GF-D8 (cell line): ENCODE measurements at places on chromosomes 6 and 20.

- no peak for DNase-seq
Measured at GRCh38 chr6:72689107-72689954, 67.5 kb downstream of the KCNQ5 start.

DNA sequence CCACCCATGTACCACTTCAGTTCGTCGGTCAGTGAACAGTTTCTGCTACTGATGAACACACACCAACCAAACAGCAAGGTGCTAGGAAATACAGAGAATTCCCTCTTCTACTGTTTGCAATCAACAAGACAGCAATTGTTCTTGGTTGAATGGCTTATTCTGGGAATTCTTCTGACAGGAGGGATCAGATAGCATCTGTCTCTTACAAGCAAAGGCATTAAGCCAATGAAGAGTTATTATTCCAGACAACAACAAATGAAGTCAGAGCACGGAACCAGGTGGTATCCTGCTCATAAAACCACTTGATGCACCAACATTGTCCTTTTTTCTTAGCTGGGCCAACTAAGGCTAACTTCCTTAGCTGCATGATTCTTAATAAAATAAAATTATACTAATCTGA, 37.8 kb downstream of the PTPRK start:
- no peak for DNase-seq

DNA sequence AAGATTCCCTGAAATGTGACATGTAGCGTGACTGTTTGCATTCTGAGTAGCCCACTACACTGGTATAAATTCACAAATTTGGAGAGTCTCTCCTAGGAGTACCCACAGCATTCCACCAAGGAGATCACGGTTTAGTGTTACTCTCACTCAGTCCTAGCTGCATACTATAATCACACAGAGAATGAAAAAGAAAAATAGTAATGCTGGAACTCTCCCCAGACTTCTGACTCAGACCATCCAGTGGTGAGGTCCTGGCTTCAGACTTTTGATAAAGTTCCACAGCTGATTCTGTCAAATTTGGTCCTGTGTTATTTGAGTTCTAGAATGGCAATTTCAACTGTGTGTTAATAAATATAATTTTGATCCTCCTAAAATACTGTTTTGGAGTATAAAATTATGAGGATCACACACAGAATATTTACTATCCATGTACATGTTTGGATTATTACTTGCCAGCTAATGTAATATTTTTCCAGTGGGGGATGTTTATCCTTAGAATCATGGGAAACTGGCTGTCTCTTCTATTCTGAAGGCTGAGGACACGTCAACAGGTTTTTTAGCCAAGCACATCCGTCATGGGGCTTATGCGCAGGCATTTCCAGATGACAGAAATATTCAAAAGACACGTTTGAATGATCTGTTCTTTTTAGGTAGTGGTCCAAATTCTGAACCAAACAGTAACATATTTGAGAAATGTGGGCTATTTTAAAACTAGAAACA, 5.1 kb upstream of the KIAA0408 start:
- DNase-seq: no peak

DNA sequence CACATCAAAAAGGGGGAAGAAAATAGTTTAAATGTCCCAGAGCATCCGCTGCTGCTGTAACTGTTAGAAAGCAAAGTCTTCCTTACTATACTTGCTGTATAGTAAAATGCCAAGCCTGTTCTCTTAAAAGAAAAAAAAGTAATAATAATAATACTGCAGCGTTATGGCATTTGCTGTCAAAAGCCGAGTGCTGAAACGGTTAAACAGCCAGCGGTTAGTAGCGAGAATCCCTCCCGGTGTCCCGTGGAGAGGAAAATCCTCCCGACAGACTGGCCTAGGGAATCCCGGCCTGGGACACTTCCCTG, 19.5 kb upstream of the NFATC2 start:
- no peak for DNase-seq

- no peak for DNase-seq
Measured at GRCh38 chr6:164078532-164079274, 664.2 kb downstream of the QKI start.

DNA sequence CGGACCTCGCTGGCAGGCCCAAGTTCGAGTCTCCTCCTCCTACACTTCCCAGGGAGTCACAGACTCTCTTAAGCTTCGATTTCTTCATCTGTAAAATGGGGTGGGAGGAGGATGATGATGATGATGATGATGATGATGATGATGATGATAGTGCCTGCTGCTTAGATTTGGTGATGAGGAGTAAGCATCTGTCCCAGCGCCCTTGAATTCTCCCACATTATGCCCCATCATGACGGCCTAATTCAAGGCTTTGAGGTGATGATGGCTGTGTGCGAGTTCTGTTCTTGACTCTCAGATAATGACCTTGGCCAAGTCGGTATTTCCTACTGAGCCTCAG, 487 bp upstream of the KIAA1755 start:
- no peak for DNase-seq

DNA sequence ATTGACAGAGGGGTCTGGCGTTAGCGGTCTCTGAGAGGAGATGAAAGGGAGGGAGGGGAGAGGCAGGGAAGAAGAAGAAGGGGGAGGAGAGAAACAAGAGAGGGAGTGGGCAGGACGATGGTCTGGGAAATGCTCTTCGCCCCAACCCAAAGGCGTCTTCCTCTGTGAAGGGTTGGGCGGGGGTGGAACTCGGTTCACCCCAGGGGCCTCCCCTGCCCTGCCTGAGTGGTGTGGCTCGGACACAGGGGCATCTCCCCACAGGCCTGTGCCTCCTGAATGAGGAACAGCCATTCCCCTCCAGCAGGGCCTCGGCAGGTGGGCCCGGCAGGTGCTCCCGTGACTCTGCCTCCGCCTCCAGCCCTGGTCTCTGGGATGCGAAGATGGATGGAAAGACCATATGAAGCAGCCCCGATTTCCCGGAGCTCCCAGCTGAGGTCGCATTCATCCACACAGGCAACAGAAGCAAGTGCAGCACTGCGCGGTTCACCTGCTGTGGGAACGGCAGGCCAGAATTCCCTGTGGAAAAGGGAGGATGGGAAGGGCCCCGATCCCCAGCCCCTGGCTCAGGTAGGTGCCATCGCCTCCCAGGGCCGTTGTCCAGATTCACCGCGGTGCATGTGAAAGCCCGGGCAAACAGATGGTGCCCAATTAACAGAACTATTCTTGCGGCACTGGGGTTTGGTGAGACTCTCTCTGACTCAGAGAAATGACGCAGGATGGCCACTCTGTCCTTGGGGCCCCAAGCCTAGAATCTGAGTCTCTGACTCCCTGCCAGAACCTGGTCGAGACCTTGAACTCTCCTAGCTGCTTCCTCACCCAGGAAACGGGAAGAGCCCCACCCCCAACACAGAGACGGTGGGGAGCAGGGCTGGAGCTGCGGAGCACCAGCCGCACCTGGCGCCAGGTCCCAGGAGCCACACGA, 29.4 kb upstream of the RPS6KA2 start:
- DNase-seq: no peak

- no peak for DNase-seq
Measured at GRCh38 chr20:22630701-22631100, 46.3 kb upstream of the FOXA2 start.

DNA sequence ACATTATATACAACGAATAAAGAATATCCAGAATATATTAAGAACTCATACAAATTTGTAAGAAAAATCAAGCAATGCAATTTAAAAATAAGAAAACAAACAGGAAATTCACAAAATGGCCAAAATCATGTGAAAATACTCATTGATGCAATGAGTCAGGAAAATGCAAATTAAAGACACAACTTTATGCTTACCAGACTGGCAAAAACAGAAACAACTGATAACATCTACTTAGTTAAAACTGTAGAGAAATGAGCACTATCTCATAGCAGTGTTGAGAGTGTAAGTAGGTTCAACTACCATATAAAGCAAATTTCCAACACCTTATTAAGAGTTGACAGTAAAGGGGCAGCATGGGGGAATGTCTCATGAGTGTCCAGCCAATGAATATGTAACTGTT, 62.3 kb downstream of the SYCP2 start:
- DNase-seq: no peak

DNA sequence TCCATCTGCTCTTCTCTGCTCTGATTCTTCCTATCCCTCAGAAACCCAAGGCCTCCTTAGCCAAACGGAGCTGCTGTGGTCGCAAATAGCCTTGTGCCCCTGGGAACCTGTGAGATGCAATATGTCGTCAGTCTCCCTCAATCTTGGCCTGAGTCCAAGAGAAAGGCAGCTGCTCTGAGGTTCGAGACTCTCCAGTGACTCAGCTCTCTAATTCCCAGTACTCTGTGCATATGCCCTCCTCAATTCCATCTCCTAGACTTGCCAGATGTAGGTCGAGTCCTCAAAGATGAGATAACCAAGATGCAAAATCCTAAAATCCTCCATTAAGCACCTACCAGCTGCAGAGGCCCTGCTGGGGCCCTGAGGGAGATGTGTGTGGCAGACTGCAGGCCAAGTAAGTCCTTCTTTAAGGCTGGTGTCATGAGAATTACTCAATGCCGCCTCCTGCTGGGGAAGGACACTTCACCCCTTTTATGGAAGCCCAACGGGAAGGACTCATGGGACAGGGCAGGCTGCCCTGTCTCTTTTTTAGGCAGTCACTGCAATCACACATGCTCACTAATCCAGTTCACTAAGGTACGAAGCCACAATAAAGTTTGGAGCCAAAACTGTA, 28.5 kb downstream of the C6orf15 start:
- no peak for DNase-seq

GRCh38 chr20:45944151-45944964, 9.9 kb downstream of the PCIF1 start:
- DNase-seq: no peak

GRCh38 chr6:146434732-146435390, 108.8 kb upstream of the RAB32 start:
- no peak for DNase-seq

DNA sequence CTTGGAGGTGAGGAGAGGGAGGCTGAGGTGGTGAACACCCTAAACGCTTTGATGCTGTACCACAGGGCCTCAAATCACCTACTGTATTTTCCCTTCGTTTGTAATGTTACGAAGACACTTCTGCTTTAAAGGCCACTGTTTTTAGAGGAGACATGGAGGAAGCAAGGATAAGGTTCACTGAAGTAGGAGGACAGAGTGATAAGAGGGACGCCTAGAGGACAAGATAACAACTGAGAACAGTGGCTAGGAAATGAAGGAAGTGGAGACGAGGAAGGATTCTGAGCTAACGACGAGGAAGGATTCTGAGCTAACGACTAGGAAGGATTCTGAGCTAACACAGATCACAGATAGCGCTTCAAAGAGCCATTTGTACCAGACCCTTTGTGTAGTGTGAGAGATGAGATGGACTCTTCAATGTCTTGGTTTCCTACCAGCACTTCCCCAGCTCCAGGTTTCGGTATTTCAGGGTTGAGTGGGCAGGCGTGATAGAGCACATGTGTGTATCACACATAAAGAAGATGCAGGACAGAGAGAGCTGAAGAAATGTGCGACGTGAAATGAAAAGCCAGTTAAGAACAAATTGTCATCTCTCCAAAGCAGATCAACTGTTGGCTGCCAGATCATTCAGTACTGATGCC, 7.5 kb downstream of the SF3B5 start:
- no peak for DNase-seq

- DNase-seq: no peak
Measured at GRCh38 chr20:49432550-49432949, 49.9 kb downstream of the KCNB1 start.

GRCh38 chr6:169164986-169165385, 88.7 kb downstream of the THBS2 start:
- no peak for DNase-seq

- DNase-seq: no peak
Measured at GRCh38 chr6:99711925-99712324, 105.3 kb downstream of the PRDM13 start.

GRCh38 chr20:38725148-38725901, 1.0 kb downstream of the SLC32A1 start:
- no peak for DNase-seq

GRCh38 chr6:16240589-16241320, 2.4 kb downstream of the GMPR start:
- DNase-seq: no peak

- no peak for DNase-seq
Measured at GRCh38 chr20:1637755-1638154, 17.9 kb upstream of the SIRPB1 start.

GRCh38 chr20:33568378-33568777, 78.5 kb downstream of the CBFA2T2 start:
- no peak for DNase-seq

DNA sequence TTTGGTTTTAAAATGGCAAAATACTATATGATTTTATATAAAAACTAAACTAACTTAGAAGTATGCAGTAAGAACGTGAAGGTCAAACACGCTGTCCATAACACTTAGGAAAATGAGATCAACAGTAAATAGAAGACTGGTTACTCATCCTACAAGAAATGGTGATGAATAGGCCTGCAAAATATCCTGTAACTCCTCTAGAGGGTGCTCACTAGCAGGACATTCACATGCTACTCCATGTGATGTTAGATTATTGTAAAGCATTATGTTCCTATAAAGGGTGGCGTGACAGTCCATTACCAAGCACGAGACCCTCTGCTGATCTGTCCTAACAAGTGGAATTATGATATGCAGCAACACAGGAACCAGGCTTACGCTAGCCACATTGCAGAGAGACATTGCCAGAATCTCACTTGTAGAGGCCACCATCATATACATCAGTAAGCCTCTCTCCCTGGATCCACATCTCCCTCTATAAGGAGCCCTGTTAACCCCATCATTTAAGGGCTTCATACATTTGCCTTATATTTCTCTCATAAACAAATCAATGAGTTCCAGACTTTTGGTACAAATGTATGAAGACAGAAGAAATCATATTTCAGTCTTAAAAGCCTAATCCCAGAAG, 18.0 kb upstream of the DEFB129 start:
- peak; percentile 39 for DNase-seq

DNA sequence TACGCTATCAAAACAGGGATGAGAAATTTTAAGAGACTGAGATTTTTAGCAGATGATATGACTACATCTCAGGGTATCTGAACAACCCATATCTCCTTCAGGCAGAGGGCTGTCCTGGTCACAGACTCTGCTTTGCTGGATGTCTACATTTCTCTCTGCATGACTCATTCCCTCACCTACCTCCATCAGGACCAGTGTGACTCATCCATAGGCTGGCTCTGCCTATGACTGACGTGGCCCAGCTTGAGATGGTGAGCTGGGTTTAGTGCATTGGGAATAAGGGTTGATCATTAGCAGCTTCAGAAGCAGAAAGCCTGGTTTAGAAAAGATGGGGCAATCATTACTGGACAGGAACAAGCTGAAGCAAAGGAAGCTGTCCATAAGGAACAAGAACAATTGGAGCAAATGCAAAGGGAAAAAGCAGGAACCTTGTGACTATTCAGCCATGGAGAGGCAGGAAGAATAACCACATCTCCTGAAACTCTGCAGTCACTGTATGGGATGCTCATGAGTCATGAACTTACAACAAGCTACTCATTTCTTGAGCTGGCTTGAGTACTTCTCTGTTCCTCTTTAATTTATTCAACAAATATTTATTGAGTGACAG, 86.4 kb upstream of the CBLN4 start:
- DNase-seq: no peak

- peak; percentile 42 for DNase-seq
Measured at GRCh38 chr6:108114841-108115597, 40.5 kb upstream of the OSTM1 start.

- DNase-seq: no peak
Measured at GRCh38 chr6:139736325-139736906, 362.0 kb upstream of the CITED2 start.
